ENCODE measurements at places on chromosomes 7 and 10.

DNA sequence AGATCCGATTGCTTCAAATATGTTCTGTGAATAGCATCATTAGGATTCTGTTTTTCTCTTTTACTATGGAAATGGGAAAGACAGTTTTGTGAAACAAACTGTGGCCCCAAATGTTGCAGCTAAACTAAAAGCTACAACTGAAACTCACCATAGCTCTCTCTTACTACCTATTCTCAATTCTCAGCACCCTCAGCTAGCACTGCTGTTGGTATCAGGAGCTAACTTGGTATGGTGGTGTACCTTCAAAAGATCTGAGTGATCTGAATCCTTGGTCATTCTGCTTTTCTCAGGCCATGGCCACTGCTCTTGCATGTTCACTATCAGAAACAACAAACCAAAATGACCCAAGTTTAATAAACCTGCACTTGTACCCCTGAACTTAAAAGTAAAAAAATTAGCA, 1208.0 kb downstream of the SORCS1 start:
- no peak for DNase-seq

GRCh38 chr7:47504551-47505311, 77.2 kb downstream of the TNS3 start:
- no peak for DNase-seq

- DNase-seq, result no peak
These were observed 238.2 kb upstream of the NEBL start for GRCh38 chr10:21135023-21135931.

DNA sequence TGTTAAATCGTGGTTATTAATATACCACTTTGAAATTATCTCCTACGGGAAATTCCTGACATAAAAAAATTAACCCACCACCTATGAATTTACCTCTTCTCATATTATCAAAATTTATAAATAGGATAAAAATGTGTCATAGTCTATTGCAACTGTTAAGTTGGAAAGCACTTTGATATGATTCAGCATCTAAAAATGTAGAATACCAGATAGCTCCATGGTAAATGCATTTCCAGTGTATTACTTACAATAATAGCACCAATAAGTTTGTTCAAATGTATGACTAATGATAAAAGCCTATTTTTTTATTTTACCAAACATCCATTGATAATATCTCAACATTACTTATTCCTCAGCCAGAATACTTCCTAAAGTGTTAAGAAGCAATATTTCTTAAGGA, 13.6 kb upstream of the KCND2 start:
- no peak for DNase-seq

DNA sequence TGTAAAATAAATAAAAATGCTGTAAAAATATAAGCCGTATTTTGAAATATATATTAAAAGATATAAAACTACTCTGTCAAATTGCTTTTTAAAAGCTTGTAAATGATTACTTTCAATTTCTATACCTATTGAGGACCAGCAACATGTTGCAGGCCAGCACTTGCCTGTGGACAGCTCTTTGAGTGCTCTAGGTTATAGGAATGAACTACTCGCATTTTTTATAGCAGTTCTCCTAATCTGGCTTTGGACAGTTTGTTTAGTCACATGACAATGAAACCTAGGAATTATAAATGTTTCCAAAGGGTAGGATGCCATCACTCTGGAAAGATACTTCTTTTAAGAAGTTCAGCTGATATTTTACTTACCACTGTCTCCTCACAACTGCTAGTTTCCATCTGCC, 117.7 kb upstream of the PTPRZ1 start:
- DNase-seq, result no peak

DNA sequence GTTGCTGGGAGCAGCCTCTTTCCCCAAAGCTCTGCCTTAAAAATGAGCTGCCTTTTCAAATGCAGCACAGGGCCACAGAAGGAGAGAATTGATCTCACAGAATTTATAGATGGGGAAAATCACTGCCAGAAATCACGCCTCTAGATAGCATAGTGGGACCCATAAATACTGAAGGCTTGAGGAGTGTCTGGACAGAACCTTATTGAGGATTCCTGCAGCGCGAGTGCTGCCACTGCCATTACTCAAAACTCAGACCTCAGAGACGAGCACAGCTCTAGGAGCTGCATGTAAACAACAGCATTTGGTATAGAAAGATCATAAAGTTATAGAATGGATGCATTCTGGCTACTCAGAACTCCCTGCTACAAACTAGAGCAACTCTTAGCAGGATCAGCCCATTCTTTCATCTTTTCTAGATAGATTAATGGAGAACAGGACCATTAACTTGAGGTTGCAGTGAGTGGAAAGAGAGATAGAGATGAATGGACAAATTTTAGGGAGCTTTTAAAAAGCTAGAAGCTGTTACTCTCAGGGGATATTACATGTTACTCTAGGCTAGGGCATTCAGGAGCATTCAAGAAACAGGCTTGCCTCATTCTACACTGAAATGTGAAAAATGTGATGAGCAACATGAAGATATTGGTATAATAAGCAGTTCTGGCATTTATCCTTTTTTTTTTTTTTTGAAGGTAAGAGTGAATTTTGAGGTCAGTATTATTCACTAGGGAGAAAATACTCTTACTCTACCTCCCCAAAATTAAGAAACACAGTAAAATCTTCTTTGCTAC, 267.2 kb upstream of the SLC26A5 start:
- DNase-seq, result no peak

DNA sequence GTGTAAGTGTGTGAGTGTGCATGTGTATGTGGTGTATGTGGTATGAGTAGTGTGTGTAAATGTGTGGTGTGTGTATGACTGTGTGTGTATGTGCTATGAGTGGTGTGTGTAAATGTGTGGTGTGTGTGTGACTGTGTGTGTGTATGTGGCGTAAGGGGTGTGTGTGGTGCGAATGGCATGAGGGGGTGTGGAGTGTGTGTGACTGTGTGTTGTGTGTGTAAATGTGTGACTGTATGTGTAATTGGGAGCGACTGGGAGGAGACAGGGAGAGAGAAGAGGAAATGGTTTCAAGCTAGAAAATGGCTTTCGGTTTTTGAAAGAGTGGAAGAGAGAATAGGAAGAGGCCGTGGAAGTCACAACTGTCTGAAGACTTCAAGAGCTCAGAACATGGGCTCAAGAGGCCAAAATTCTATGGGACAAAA, 23.6 kb upstream of the GATAD1 start:
- no peak for DNase-seq

- no peak for DNase-seq
These were observed 166.7 kb downstream of the POU6F2 start for GRCh38 chr7:39144420-39144819.

DNA sequence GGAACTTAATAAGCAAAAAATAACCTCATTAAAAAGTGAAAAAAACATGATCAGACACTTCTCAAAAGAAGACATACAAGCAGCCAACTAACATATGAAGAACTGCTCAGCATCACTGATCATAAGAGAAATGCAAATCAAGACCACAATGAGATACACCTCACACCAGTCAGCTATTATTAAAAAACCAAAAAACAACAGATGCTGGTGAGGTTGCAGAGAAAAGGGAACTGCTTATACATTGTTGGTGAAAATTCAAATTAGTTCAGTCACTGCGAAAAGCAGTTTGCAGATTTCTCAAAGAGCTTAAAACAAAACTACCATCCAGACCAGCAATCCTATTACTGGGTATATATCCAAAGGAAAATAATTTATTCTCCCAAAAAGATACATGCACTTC, 513.3 kb downstream of the MDFIC start:
- no peak for DNase-seq

GRCh38 chr10:131198843-131199242, 112.7 kb downstream of the TCERG1L start:
- DNase-seq, result no peak

- no peak for DNase-seq
These were observed 530.9 kb downstream of the KCNMA1 start for GRCh38 chr10:77106676-77107075.

GRCh38 chr7:100556541-100556940, 17.2 kb downstream of the SAP25 start:
- no peak for DNase-seq
